ENCODE measurements at places on chromosomes 2 and 18.
A peak's percentile ranks its signal among the peaks of the same experiment; 100 is the strongest.

GRCh38 chr2:128736046-128736688 lies 417.5 kb upstream of the HS6ST1 start:
- no peak for DNase-seq

DNA sequence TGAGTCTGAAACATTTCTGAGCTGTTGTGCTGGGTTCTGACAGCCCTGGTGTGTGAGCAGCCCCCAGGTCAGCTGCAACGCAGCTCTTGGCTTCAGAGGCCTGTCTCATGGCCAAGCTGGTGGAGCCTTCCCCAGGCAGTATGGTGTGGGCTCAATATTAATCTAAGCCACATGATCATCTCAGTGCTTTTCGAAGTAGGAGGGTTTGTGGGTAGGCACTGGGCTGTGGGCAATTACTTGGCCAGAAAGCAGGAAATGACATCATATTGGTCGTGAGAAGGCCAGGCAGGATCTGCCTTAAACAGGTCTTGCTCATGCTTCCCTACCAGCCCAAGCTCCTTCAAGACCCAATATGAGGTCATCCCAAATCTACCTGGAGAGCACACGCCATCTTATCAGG lies 26.9 kb downstream of the LOXHD1 start:
- DNase-seq = peak; percentile 13

- no peak for DNase-seq
Measured at GRCh38 chr18:78979730-78980278, at the start of gene SALL3. Gene SALL3, plus strand, starts transcription at chr18:78979818. Its CDS starts 457 bp downstream, at chr18:78980275.

DNA sequence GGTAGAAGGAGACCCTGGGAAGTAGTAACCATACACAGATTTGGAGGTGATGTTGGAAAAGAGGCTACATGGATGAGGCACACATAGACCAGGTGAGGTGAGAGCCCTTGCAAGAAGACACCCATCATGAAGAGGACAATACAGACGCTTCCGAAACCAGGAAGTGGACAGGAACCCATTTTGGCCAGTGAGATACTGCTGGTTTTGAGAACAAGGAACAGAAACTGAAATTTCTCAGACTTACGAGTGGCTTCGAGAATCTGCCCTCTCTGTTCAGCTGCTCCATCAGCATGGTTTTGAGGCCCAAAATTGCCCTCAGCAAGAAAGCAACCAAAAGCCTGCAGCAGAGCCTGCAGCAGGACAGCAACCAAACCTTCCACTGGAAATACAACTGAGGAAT lies 479.1 kb upstream of the NRXN1 start:
- DNase-seq = no peak

DNA sequence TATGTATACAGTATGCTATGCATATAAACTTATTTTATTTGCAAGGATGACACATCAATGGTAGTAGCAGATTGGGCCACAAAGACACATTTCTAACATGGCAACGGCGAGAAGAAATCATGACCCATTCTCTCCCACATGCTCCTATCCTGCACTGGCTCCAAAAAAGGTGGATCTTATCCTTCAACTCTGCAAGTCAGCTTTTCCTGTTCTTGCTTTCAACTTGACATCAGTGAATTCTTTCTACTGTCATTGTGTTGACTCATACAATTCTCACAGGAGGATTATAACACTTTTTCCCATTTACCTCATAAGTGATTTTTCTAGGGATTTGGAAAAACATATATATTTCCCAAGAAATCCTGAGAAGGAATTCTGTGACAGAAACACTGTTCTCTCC lies 53.1 kb downstream of the ACVR1 start:
- peak; percentile 69 for DNase-seq

DNA sequence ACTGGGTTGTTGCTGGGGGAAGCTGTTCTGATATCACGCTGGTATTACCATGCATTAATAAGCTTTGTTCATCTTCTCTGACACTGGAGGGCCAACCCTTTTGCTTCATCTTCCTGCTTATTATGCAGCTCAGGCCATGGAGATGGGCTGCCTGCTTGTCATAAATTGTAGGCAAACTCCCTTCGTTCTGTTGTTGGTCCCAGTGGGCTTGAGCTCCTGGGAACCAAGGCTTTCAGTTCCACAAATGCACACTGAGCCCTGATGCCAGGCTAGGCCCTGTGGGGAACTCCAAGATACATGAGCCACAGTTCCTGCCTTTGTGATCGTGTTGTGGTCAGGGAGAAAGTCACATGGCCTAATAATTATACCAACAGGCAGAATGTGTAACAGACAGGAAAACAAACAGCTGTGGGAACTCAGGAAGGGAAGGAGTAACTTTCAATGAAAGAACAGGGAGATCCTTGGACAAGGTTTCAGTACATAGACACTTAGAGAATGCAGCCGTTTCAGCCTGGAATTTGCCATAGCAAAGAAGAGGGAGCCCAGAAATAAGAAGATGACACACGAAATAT lies 49.0 kb upstream of the BCL2L11 start:
- DNase-seq = peak; percentile 60

DNA sequence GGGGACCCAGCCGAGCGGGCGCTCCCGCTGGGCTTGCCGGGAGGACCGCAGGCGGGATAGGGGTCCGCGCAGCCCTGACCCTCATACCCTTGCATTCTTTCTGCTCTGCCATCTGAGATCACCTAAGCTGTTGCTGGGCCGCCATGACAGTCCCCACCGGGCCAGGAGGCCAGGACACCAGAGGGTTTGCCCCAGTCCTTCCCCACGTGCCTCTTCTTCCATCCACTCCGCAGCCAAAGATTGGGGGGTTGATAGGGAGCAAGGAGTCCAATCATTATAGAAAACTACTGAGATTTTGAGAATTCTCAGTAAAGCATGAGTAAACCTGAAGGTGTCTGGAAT lies 453 bp upstream of the GRB14 start:
- DNase-seq = no peak

DNA sequence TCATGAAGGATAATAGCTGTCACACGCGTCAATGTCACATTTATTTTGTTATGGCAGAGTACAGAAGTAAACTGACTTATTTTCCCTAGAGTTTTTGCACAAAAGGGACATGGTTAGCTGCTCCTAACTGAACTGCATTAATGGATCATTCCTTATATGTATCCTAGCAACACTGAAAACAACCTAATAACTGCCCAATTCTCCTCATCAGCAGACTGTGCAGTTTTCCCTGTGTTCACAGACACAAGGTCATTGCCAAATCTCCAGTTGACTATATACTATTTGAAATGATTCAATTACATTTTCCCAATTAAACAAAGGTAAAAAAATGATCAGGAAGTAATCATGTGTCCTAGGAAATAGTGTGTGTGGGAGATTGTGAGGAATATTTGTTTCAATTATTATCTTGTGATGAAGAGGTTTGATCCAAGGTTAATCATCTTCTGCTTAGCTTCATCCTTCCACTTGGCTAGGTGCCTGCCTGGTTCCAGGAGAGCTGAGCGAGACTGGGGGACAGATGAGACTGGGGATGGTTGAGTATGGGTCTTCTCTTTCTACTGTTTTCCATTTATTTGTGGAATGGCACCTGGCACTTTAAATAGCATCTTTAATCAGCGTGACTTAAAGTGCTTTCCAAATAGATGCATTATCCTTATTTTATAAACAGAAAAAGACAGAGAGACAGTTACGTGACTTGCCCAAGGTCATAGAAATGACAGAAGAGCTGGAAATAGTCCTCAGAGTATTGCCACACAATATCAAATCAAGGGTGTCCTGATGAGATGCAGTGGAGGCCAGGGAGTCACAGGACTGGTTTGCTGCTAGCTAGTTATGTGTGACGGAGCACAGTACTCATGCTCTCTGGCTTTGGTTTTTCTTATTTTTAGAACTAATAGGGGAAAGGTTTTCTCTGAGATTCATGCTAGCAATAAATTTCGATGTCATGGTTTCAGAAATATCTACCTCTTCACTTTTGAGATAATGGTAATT lies 335.6 kb downstream of the PIK3C3 start:
- no peak for DNase-seq

- peak; percentile 30 for DNase-seq
Measured at GRCh38 chr2:174376967-174377366, 18.6 kb upstream of the SCRN3 start.

GRCh38 chr2:6352906-6353515 lies 512.7 kb downstream of the CMPK2 start:
- DNase-seq = peak; percentile 55

DNA sequence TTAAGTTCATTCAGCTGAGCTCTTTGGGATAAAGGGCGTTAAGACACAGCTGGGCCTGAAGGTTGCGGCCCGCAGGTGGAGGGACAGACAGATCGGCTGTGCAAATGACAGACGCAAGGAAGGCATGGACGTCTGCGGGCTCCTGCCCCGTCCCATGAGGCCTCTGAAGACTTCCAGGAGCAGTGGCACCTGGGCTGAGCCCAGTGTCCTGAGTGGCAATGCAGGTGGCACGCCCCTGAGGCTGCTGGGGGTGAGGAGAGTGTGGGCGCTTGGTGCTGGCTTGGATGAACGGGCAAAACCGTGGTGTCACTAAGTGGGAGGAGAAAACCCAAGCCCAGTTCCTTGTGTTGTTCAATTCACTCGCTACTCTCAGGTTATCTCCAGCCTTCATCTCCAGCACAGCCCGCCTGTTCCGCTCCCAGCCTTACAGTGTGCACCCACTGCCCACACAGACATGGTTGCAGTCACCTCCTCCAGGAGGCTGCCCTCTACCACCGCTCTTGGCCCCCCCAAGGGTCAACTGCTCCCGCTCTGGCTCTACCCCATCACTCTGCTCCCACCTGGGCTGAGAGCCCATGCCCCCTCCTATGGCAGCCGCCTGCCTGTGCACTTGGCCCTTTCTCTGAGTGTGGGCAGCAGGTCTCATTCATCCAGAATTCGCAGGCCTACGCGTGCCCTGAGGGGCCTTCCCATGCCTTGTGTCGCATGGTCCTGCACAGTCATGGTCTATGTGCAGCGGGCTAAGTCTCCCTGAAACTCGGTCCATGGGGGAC lies 50.3 kb downstream of the PTGR3 start:
- DNase-seq = no peak

DNA sequence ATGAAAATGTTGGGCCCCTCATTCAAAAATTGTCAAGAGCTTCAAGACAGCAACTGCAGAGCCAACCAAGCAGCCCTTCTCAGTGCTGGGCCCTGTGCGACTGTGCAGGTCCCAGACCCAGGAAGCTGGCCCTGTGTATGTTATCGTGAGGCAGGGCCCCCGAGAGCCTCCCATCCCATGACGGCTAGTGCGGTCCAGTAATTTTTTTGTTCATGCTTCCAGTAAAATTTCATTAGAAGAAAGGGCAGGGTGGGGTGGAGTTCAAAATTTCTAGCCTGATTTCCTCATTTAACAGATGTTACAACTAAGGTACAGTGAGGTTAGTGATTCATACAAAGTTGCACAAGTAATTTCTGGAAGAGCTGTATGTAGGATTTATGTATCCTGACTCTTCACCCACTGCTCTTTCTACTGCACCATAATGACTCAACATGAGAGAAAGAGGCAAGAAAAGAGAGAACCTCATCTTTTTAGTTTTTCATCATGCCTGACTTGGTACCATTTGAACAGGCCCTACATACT lies 105.5 kb downstream of the ZEB2 start:
- DNase-seq = peak; percentile 92

- DNase-seq = no peak
Measured at GRCh38 chr2:130878316-130878715, 41.6 kb downstream of the ARHGEF4 start.

DNA sequence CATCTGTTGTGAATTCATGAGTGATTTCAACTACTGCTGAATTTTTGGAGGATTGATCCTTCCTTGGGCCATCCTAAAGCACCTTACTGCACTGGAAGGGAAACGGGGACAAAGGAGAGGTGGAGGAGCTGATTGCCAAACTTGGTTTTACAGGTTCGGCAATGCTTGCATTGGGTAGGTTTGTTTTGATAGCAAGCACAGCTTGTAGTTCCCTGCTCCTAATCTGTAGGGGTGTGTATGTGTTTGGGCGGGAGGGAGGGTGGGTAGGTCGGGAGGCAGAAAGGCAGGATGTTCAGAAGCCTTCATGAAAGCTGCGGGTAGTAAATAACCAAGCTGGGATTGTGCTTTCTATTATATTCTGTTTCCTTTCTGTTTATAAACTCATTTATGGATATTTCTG lies 24.6 kb downstream of the PHLPP1 start:
- DNase-seq = no peak

DNA sequence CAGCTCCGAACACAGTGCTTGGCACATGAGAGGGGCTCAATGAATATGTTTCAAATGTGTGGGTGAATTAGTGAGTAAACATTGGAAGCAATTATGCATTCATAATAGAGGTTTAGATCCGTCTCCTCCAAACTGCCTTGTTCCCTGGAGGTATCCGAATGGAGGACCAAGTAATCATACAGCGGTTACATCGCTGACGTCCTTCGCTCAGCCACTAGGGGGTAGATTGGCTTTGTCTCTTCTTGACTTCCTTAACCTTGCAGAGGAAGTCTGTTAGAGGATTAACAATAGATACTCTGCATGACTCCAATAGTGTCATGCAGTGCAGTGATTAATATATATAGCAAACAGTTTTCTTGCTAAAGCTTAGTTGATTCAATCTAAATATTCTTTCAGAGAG lies 517.0 kb downstream of the PTPRM start:
- DNase-seq = peak; percentile 66

GRCh38 chr2:160252278-160252887 lies 52.3 kb upstream of the ITGB6 start:
- DNase-seq = peak; percentile 54

DNA sequence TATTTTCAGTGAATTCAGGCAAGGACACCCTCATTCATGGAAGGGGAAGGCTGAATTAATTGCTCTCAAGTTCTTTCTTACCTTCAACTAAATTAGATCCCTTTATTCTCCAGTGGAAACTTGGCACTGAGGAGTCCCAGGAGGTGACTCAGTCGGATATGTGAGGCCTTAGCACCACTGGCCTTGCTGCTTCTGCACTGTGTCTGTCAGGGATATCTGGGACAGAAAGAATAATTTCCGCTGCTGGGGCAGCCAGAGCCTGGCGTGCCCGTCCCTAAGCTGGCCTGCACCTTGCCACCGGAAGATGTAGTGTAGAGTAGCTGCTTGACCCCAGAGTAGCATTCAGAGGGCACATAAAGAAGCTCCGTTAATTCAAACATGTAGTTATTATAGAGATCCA lies 53.4 kb downstream of the LIMS1 start:
- peak; percentile 69 for DNase-seq

- no peak for DNase-seq
Measured at GRCh38 chr18:80129672-80130367, 20.8 kb downstream of the ADNP2 start.

DNA sequence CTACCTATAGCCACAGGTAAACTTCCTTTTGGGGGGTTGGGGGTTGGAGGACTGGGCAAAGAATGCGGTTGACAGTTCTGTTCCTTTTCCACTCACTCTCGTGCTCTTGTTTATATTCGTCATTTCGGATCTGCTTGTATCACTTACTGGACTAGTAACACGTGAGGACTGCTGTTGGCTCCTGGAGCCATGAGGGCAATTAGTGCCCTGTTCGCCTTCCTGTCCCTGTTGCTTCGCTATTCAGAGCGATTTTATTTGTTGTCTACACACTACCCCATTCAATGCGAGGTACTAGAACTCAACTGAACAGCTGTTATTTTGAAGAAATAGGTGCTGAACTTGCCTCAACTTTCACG lies 1.1 kb downstream of the KCNJ3 start:
- no peak for DNase-seq

GRCh38 chr18:31720867-31721266 lies 36.5 kb upstream of the B4GALT6 start:
- peak; percentile 42 for DNase-seq

Data from epithelial cell of esophagus (primary cell).